ENCODE measurements at places on chromosomes 13 and 19.
A peak's percentile ranks its signal among the peaks of the same experiment; 100 is the strongest.

- DNase-seq = no peak
Measured at GRCh38 chr19:49887037-49887664, 9.5 kb downstream of the IL4I1 start.

DNA sequence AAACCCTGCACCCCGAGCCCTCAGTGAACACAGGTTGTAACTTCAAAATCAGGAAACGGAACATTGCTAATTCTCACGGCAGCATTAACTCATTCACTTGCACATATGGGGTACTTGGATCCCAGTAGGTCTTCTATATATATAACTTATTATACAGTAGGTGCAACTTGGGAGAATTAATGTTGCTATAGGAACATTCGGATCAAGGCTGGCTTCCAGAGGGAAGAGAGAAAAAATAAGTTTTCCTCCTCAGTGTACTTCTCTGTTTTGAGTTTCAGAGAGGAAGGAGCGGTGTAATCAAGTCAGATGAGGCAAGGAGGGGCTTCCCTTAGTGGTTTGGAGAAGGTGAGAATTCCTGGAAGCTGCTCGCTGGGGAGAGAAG lies 90.9 kb upstream of the ZNF507 start:
- no peak for DNase-seq

DNA sequence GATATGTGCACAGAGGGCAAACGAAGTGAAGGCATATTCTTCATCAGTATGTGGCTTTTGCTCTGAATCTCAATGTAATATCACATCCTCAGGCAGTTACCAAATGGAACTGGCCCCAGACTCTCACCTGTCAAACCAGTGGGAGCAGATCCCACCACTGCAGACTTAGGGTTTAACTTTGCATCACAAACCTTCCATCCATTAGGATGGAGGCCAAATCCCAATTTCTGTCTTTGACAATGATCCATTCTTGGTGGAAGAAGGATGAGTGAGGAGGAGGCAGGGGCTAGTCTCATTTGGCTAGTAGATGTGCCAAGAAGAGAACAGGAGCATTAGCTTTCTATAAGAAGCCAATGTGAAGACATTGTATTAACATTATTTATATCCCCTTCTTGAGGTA lies 413.5 kb upstream of the SPRY2 start:
- DNase-seq = no peak

DNA sequence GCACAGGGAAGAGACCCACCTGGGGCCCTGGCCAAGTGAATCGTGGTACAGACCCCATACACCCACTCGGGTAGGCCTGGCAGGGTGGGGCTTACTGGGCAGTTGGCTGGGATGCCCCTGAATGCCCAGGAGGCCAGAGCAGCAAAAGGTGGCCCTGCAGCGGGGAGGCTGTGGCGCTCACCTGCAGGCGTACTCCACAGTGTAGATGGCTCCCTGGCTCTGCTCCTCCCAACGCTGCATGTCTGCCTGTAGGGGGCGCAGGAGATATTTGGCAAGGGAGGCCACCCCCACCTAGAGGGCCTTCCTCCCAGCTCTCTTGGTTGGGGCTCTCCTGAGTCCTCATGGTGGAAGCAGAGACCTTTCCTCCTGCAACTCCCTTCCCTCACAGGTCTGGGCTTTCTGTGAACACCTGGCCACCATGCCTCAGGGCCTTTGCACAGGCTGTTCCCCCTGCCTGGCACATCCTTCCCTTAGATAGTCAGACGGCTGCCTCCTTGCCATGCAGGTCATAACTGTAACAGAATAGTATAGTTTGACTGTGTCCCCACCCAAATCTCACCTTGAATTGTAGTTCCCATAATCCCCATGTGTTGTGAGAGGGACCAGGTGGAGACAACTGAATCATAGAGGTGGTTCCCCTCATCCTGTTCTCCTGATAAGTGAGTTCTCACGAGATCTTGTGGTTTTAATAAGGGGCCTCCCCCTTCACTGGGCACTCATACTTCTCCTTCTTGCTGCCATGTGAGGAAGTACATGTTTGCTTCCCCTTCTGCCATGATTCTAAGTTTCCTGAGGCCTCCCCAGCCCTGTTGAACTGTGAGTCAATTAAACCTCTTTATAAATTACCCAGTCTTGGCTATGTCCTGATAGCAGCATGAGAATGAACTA lies 5.9 kb downstream of the BORCS8 start:
- peak; percentile 41 for DNase-seq

DNA sequence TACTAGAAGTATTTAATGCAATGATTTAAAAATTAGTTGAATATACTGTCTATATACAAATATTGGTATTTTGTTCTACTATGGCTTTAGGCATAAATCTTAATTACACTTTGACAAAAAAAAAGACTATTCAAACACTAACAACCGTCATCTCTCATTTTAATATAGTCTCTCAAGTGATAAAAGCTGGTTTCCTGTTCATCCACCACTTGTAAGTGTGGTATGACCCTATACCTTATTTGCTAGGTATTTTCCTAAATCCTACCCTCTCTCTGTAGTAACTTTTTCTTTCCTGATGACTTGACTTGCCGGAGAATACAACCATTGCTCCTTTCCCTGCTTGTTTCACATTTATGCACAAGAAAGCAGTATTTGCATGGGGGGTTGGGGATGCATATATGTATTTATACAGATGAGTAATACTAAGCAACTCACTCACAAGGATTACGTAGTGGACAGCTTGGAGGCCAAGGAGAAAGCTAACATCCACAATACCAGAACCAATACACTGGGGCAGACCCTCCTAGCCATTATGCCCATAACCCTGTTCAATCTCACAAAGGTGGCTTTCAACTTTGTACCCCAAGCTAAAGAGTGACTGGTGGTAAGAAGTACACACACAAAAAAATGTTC lies 12.7 kb upstream of the EFNB2 start:
- no peak for DNase-seq

GRCh38 chr13:33144358-33144784 lies 128.1 kb downstream of the KL start:
- no peak for DNase-seq

DNA sequence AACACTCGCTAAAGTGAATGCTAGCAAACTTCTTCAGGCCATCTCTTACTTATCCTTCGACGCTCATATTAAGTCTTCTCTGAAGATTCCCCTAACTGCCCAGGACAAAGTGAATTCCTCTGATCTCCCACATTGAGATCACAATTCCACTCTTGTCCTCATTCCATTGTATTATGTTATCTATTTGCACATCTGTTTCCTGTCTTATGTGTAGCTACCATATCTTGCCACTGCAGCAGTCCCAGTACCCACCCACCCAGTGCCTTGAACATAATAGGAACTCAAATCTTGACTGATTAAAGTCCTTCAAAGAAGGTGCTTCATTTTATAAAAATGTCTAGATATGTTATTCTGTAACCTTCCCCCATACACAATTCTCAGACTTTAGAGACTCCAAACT lies 702.3 kb downstream of the DIAPH3 start:
- DNase-seq = no peak

GRCh38 chr13:95387733-95388207 lies 86.5 kb upstream of the ABCC4 start:
- no peak for DNase-seq

- no peak for DNase-seq
Measured at GRCh38 chr13:110713981-110714796, 689 bp downstream of the ING1 start.

DNA sequence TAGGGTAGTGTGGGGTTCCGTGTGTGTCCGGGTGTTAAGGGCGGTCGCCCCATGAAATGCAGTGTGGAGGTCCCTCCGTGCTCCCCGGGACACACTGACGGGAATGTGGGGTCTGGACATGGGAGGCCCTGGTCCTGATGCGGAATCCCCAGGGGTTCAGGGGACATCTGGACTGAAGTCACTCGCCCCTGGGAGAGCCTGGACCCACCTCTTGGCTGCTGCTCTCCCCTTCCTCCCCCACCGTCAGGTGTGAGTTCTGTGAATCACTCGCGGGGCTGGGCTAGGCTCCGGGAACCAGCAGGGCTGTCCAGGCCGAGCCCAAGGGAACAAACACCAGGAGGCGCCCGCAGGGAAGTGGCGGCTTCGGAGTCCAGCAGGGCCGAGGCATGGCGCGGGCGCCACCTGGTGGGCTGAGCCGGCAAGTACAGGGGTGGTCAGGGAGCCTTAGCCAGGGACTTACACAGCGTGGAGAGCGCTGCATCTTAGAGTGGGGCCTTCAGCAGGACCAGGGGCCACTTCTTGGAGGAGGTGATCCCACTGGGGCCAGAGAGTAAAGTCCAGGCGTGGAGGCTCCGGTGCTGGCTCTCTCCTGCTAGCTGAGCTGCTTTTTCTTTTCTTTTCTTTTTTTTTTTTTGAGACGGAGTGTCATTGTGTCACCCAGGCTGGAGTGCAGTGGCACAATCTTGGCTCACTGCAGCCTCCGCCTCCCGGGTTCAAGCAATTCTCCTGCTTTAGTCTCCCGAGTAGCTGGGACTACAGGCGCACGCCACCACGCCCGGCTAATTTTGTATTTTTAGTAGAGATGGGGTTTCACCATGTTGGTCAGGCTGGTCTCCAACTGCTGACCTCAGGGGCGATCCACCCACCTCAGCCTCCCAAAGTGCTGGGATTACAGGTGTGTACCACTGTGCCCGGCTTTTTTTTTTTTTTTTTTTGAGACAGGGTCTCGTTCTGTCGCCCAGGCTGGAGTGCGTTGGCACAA lies 20.1 kb downstream of the WTIP start:
- DNase-seq = peak; percentile 67

GRCh38 chr13:77388944-77389624 lies 62.2 kb upstream of the MYCBP2 start:
- DNase-seq = no peak

DNA sequence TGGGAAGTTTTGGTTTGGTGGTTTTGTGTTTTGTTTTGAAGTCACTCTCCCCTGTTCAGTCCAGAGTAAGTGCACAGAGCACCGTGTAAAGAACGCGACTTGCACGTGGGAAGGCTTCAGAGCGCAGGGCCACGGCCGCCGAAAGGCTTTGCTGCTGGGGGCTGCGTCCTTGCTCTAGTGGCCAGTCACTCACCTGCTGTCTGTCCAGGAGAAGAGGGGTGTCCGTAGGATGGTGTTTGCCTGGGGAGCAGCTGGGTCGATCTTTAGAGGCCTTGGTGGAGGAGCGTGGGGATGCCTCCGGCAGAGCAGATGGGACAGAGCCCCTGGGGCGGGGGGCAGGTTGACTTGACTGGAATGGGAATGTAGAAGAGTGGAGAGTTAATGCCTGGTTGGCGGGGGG lies 116.6 kb upstream of the MCF2L start:
- DNase-seq = no peak

DNA sequence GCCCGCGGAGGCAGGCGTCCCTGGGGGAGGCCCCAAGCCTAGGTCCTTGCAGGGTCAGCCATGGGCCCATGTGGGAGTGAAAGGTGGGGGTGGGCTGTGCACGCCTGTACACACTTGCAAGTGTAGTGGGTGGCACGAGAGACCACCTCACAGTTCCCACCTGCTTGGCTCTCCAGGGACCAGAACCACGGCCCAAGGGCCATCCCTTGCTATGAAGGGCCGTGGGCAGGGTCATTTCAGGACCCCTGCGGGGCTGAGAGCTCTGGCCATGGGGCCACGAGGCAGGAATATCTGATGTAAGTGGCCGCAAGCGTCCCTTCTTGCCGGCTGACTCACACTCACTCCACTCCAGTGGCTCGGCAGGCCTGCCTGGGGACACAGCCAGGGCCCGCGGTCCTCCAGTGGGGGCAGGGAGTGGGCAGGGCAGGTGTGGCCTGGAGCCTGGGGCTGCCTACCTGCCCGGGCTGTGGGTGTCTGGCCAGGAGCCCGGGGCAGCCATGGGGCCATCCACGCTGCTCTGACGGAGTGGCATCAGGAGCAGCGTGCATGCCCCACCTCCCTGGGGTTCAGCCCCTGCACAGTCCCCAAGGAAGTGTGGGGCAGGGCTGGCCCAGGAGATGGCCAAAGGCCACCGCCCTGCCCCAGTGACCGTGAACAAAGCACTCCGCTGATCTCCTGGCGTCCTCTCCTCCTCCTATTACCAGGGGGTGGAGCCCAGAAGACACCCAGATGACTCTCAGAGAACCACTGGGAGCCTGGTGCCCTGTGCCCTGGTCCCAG lies 8.6 kb upstream of the MKNK2 start:
- no peak for DNase-seq

DNA sequence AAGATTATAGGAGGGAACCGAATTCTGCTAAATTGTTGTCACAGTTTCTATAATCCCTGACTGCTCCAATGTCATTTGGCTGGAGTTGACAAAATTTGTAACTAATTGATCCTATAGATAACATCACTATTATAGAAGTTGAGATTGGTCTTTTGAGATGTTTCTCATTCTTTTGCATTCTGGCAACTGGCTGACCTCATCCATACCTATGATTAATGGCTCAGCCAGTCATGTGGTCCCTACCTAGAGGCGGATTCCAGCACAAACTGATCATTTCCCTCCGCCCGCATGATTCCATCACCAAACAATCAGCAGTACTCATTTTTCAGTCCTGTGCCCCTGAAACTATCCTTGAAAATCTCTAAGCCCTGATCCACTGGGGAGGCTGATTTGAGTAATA lies 4.2 kb downstream of the PSG2 start:
- no peak for DNase-seq

GRCh38 chr13:27621366-27622101 lies at the start of gene POLR1D:
Gene POLR1D, plus strand, starts transcription at chr13:27621892. Its CDS starts 92 bp downstream, at chr13:27621984.
- peak; percentile 80 for DNase-seq

GRCh38 chr19:48507911-48508439 lies 3.7 kb downstream of the LMTK3 start:
- no peak for DNase-seq

GRCh38 chr13:27211271-27211670 lies 39.7 kb upstream of the USP12 start:
- no peak for DNase-seq

- DNase-seq = no peak
Measured at GRCh38 chr19:35714601-35715354, 3.0 kb upstream of the KMT2B start.

DNA sequence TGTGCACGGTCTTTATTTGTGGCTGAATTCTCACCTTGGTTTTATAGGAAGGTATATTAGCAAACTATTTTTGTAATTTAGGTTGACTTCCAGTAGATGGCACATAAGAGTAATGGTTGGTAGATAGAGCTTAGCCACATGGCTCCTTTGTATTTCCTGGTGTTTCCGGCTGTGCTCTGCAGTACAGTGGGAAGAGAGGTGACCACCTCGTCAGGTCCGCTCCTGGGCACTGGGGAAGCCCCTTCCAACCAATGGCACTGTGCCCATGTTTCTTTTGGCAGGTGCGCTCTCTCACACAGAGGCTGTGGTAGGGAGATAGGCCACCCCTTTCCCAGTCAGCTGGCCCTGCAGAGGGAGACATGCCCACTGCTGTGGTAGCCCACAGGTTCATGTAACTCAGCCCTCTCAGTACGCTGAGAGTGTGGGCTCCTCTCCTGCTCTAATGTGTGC lies 74.3 kb upstream of the ATP12A start:
- DNase-seq = no peak

- no peak for DNase-seq
Measured at GRCh38 chr13:90091611-90092010, 1255.9 kb upstream of the MIR17HG start.

- DNase-seq = peak; percentile 62
Measured at GRCh38 chr19:2477732-2478191, 1.8 kb downstream of the GADD45B start.

Measured in AML-193 (cell line).